ENCODE measurements at places on chromosomes 5 and 9.

GRCh38 chr5:98865690-98866089 lies 63.1 kb downstream of the CHD1 start:
- DNase-seq = no peak

DNA sequence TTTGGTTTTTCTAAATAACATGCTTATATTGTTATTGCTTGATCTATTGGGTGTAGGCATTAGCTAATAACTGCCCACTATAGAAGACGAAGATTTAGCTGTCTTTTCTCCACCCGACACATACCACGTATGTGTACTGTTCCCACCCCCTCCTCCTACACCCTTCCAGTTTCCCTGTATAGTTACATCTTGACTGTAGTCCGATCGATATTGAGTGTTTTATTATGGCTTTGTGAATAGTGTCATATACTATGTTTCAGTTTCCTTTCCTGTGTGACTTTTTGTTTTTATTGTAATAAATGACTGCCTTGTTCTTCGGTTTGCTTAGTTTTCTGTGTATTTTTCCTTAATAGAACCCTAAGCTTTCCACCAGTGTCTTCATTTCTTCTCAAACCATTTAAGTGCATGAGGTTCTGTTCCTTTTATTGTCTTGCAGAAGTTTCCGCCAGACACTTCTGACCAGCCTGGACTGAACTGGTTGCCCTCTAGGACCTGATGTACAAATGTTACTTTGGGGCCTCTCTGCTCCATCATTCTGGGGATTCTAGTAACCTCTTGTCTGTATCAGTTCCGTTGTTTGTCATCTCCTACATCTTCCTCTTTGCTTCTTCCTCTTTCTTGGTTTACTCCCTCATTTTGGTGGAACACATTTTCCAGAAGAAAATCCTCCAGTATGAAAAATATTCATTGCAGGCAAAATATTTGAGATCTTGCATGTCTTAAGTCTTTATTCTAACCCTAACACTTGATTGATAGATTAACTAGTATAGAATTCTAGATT lies 61.8 kb downstream of the PRKACG start:
- no peak for DNase-seq

DNA sequence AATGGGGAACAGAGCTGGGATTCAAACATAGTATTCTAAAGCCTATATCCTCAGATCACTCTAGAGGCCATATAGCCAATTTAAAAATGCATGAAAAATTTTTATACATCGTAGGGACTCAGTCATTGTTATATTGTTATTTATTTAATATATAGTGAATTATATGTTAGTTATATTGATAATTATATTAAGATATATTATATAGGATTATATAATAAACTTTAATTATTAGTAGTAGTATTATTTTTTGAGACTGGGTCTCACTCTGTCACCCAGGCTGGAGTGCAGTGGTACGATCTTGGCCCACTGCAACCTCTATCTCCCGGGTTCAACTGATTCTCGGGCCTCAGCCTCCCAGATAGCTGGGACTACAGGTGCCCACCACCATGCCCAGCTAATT lies 65.7 kb upstream of the DPYSL3 start:
- DNase-seq = no peak

DNA sequence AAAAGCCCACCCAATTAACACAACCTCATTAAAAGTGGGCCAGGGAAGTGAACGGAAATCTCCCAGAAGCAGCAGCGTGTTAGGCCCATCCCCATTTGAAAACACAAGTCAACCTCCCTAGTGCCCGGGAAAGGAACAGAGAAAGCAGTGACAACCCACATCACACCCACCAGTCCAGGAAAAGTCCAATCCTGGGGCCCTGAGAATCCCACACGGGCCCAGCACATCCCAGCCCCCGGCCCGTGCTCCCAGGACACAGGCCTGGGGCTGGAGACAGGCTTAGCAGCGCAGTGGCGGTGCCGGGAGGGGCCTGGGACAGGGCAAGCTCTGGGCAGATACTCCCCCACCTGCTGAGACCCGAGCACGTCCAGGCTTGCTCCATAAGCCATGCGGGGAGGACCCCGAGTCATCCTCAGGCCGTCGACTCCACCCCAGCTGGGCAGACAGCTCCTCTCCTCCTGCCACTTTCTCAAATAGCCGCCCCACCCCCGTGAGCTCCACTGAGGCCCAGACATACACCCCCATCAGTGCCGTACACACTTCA lies 101.0 kb downstream of the KCNT1 start:
- DNase-seq = no peak

DNA sequence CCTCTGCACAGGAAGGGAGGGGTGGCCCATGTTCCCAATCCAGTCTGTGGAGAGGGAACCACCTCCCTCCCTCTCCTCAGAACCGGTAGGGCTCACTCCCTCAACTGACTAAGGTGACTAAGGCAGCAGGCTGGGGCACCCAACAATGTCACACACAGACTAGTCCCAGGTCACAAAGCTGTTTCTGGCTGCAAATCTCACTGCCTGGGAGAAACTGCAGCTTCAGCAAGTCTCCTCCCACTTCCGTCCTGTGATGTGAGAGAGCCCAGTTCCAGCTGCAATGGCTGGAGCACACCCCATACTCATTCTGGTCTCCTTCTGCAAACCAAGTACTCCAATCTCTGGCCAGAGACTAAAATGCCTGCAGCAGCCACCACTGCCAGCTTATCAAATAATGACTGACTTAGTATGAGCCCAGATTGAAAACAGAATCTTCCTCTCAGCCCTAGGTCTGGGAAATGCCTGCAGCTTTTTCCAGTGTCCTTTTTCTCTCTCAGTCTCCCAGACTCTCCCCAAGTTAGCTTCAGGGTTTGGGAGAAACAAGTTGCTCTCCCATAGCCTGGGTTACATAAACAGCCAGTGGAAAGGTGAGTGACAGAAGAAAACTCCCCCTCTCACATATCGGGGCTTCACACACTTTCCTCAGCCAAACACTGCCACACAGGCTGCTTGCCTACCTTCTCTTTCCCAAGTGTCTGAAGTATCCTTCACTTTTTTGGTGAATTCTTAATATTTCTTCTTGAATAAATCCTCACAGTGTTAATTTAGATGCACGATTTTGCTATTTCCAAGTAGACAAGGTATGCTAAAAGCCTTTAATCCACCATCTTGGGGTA lies 247.4 kb upstream of the RASA1 start:
- no peak for DNase-seq

- DNase-seq = no peak
Measured at GRCh38 chr9:112786829-112787520, 36.4 kb downstream of the SNX30 start.

DNA sequence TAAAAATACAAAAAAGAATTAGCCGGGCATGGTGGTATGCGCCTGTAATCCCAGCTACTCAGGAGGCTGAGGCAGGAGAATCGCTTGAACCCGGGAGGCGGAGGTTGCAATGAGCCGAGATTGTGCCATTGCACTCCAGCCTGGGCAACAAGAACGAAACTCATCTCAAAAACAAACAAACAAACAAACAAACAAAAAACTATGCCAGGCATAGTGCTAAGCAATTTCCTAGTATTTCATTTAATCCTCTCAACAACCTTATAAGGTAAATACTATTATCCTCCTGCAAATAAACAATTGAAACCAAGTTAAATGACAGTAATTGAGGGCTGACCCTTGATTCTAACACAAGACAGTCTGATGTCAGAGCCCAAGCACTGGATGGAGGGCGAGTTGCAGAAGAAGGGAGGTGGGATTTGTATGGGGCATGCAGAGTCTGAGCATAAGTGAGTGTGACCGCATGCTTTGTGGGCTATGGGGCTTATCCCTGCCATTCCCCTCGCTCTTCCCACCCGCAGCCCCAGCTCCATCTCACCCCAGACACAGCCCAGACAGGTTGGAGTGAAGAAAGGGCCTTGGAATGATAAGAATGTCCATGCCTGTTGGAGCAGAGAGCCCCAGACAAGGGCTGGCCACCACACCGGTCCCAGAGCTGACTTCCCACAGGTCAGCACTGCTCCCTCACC lies 24.3 kb upstream of the RPS14 start:
- no peak for DNase-seq

- DNase-seq = no peak
Measured at GRCh38 chr5:75169516-75169915, 67.2 kb downstream of the ANKRD31 start.

DNA sequence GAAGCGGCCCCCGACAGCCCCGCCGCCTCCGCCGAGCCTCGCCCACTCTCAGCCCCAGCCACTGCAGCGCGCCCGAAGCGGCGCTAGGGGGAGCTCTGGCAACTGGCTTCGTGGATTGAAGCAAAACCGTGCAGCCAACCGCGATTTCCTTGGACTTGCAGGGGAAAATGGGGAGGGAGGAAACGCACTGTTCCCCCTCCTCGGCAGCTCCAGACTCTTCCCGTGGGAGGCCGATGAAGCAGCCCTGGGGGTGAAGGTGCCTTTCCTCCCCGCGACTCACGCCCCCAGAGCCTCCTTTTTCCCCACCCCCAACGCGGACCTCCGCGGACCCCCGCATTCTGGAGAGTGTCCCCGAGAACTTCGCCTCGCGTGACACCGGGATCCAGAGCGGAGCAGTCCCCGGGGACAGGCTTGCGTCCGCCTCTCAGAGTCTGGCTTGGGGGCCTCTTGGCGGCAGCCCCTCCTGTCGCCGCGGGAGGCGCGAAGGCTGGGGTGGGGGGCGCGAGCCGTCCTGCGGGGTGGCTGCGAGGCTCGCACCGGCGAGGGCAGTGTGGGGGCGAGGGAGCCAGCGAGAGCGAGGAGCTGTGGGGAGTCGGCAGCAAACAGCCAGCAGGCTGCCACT lies 3.8 kb downstream of the IER5L start:
- DNase-seq = peak; percentile 60

DNA sequence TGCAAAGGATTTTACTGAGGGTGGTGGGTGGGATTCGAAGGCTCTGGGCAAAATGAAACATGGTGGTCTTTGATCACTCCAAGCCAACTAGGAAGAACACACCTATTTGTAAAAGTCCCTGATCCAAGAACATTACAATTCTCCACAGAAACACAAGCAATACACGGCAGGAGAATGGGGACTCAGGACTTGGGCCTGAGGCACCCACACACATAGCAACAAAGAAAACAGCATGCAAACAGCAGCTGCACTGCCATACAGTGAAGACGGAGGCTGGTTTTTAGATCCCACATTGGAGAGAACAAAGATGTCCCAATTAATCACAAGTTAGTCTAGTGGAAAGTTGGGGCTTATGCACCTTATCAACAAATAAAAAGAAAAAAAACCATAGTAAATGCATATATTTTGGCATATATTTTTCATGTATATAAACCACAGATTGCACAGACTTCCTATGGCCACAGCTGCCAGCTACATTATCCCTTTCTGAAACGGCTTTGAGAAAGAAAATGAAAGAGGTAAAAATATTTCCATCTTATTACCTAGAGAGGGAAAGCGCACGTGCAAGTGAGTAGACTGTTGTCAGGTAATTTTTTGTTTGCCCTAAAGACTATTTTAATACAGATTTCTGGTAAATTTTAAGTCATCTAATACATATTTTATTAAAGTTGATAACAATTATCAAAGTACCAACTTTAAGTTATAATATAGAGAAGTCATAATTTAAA lies 410.9 kb downstream of the BNC2 start:
- no peak for DNase-seq

DNA sequence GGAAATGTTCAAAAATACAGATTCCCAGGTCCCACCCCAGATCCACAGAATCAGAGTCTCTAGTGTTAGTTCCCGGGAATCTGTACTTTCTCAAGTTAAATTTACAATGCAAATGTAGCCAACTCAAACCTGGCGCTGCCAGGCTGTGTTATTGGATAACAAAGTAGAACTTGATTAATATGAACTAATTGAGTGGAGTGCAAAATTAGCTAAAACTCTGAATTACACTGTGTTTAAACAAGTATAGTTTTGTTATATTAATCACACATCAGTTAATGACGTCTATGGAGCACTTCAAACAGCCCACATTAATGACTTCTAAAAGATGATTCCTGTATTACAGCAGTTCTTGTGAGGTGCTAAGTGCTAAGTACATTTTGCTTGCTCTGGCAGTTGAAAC lies 32.4 kb upstream of the CYFIP2 start:
- DNase-seq = no peak

DNA sequence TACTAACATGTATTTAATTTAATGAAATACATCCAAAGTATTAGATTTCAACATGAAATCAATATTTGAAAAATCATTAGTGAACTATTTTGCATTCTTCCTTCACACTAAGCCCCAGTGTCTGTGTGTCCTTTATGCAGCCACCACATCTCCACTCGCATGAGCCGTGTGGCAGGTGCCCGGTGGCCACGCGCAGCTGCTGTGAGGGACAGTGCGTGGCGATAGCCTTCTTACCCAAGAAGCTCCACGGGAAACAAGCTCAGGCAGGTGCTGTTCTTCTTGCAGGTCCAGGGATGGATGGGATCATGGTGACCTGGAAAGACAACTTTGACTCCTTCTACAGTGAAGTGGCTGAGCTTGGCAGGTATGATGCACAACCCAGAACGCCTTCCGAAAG lies 79.3 kb upstream of the OTULINL start:
- no peak for DNase-seq

DNA sequence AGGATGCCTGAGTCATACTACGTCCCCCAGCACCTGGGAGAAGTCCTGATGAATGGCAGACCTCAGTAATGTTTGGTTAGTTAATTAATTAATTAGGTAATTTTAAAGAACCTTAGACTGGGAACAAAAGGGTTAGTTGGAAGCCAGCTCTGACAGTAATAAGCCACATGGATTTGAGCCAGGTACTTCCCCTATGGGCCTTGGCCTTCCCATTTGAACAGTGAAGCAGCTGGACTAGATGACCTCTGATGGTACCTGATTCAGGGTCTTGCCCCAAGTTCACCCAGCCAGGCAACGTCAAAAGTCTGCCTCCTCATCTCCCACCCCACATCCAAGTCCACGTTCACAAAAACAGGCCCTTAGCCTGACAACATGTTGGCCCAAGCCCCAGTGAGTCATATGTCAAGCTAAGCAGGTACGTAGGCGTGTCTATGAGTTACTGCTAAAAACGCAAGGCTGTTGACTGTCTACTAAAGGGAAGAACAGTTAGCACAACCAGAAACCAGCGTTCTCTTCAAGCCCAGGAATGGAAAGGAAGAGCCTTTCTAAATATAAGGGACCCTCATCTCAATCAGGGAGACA lies 303.2 kb downstream of the ACTL7B start:
- no peak for DNase-seq

DNA sequence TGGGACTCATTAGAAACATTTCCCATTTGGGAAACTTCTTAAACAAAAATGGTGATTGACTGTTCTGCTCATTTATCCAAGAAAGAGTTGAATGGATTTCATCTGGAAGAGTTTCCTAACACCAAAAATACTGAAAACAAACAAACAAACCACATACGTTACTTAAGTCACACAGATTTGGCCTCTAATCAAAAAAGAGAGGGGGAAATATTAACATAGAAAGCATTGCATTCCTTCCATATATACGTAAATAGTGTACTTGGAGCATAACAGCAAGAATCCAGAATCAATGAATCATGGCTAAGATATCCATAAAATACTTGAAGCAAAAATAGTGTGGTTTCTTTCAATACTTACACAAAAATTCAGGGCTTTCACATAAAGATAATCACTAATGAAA lies 189.8 kb upstream of the MAP3K1 start:
- no peak for DNase-seq

GRCh38 chr5:43155394-43156096 lies 34.8 kb downstream of the ZNF131 start:
- no peak for DNase-seq
